ENCODE measurements at places on chromosomes 6 and 20.
A peak's percentile ranks its signal among the peaks of the same experiment; 100 is the strongest.

GRCh38 chr6:1608222-1609040 lies 1.3 kb upstream of the FOXC1 start:
- H3K4me3 ChIP-seq: no peak overlapping the region
- no peak overlapping the region for H3K27ac ChIP-seq
- H3K36me3 ChIP-seq: no peaks in the 10 kb centered on the region
- DNase-seq: no peak
- peaks cover 47% of the 10 kb centered on the region for H3K27me3 ChIP-seq
- peaks cover 47% of the 10 kb centered on the region for H3K4me1 ChIP-seq

GRCh38 chr6:142796571-142796970 lies 148.4 kb downstream of the HIVEP2 start:
- no peak overlapping the region for H3K4me3 ChIP-seq
- no peaks in the 10 kb centered on the region for H3K36me3 ChIP-seq
- H3K27ac ChIP-seq: no peak overlapping the region
- H3K27me3 ChIP-seq: no peaks in the 10 kb centered on the region
- H3K4me1 ChIP-seq: no peaks in the 10 kb centered on the region

GRCh38 chr6:5626727-5627426 lies 365.6 kb downstream of the FARS2 start:
- H3K27me3 ChIP-seq: no peaks in the 10 kb centered on the region
- H3K4me1 ChIP-seq: no peaks in the 10 kb centered on the region
- no peak overlapping the region for H3K4me3 ChIP-seq
- no peak for DNase-seq
- no peaks in the 10 kb centered on the region for H3K36me3 ChIP-seq
- no peak overlapping the region for H3K27ac ChIP-seq

DNA sequence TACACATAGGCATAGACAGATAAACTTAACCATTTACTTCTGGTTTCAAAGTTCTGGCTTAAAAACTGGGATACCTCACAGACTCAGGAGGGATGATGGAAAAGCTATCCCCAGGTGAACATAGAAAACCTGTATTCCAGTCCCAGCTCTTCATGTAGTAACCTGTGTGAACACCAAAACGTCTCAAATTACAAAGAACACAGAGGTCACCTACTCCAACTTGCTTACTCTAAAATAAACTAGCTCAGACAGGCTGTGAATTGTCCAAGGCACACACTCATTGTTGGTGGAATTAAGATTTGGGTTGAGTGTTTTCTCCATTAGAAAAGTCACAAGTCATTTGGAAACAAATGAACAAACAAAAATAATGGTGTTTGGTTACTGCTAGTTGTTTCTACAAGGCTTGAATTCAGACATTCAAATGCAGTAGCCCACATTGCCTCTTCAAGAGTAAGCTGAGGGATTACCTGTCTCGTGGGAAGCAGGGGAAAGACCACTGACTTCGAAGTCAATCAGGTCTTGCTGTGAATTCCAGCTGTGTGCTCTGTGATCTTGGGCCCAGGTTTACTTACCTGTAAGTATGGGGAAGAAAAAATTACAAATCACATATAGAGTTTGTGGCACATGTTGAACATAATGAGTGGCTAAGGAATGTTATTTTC lies 48.2 kb upstream of the LRRC1 start:
- H3K4me3 ChIP-seq: no peak overlapping the region
- no peaks in the 10 kb centered on the region for H3K4me1 ChIP-seq
- no peak overlapping the region for H3K27ac ChIP-seq
- no peaks in the 10 kb centered on the region for H3K36me3 ChIP-seq
- H3K27me3 ChIP-seq: no peaks in the 10 kb centered on the region
- no peak for DNase-seq

DNA sequence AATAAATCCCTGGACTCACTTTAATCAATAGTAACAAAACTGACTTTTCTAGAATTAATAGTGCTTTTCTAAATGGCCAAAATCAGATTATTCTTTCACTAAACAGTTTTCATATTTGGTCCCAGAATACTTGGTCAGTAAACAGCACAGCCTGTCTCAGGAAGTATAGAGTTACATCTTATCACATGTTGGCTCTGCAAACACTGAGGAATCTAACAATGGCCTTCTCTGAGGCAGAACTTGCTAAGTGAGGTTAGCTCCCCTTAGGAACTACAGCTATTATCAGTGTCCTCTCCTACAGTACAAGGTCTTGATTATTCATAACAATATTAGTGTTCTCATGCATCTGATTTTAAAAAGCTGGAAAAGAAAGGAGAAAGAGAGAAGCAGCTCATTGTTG lies 1622.8 kb downstream of the HACE1 start:
- H3K36me3 ChIP-seq: no peaks in the 10 kb centered on the region

DNA sequence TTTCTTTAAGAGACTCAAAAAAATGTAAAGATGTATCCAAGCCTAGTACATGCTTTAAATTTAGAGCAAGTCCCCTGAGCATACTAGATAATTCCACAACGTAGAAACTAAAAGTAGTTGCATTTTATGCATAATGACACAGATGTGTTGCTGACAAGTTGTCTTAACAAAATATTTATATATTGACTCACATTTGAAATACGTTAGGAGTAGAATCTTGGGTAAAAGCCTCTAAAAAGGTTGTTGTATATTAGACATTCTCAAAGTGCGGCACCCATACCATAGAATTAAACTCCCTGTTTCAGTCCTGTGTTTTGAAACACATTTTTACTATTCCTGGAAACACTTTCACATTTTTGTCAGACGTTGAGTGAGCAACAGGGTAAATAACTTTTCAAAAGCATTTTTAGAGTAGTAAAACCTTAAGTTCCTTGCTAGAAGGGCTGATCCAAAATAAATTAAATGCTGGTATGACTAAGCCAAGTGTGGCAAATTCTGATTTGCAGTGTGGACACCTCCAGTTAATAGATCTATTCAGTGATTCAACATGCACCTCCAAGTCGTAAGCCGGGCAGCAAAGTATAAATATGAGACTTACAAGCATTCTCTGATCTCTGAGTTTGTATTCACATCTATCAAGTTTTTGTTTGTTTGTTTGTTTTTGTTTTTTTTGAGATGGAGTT lies 97.5 kb downstream of the GMDS start:
- no peaks in the 10 kb centered on the region for H3K27me3 ChIP-seq
- peak overlapping the region; percentile 17 for H3K4me3 ChIP-seq
- H3K36me3 ChIP-seq: no peaks in the 10 kb centered on the region
- no peak overlapping the region for H3K27ac ChIP-seq
- DNase-seq: no peak
- H3K4me1 ChIP-seq: peaks cover 2% of the 10 kb centered on the region

DNA sequence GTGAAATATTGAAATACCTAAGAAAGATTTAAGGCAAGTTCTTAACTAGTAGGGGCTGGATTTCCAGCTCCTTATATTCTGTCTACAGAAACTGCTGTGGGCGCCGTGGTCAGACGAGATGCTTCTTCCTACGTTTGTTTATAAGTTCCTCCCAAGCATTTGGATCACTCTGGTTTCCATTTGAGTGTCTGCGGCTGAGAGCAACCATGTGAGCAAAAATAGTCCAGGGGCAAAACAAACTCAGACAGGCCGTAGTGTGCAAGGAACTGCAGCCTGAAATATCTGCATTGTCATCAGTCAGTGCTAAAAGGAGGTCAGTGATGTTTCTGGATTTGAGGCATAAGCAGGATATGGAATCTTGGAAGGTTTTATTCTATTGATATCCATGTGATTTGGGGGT lies 485.9 kb upstream of the JAG1 start:
- no peaks in the 10 kb centered on the region for H3K27me3 ChIP-seq
- H3K36me3 ChIP-seq: no peaks in the 10 kb centered on the region
- H3K27ac ChIP-seq: no peak overlapping the region
- H3K4me3 ChIP-seq: no peak overlapping the region
- H3K4me1 ChIP-seq: peaks cover 3% of the 10 kb centered on the region

DNA sequence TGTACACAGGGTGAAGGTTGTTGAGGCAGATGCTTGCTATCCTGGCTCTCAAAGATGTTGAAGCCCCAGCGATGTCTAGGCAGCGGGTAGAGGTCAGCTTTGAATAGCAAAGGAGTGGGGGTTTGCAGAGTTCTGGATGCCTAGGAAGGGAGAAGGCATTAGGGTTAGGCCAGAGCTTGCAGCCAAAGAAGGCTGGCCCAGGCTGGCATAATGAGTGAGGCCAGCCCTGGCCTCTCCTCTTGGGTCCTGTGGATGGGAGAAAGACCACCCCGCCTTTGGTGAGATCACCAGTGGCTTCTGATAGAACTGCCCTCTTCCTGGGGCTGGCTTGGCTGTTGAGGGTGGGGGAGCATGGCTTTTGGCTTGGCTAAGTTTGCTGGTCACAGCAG lies 406 bp upstream of the WFDC5 start:
- no peaks in the 10 kb centered on the region for H3K36me3 ChIP-seq
- peaks cover 32% of the 10 kb centered on the region for H3K27me3 ChIP-seq
- H3K27ac ChIP-seq: no peak overlapping the region

All from mesenchymal stem cell (in vitro differentiated cells and primary cell).